ENCODE measurements at places on chromosomes 2 and 18. TPM values are rescaled to one million over a fixed set of nuclear protein-coding genes. Genes with fewer than 3 reads are reported as not detected.

DNA sequence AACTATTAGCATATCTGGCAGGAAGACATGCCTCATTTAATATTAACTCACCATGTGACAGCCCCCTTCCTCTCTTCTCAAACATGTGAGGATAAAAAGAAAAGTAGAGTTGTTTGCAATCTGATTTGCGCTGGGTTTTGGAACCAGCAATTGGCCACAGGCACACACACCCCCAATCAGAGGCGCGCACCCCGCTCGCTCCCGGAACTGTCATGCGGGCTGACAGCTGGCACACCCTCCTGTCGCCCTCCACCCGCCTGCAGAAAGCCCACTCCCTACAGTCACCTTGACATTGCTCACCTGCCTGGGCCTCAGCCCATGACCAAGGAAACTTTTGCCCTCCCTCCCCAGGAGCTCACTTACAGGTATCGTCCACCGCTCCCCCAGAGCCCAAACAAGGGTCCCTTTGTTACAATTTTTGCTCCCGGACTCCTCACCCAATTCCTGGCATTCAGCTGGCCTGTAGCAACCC, 1.1 kb downstream of the COBLL1 start:
- no peaks in the 10 kb centered on the region for H3K36me3 ChIP-seq
- no peaks in the 10 kb centered on the region for H3K27me3 ChIP-seq
- peak overlapping the region; percentile 80 for H3K4me3 ChIP-seq

DNA sequence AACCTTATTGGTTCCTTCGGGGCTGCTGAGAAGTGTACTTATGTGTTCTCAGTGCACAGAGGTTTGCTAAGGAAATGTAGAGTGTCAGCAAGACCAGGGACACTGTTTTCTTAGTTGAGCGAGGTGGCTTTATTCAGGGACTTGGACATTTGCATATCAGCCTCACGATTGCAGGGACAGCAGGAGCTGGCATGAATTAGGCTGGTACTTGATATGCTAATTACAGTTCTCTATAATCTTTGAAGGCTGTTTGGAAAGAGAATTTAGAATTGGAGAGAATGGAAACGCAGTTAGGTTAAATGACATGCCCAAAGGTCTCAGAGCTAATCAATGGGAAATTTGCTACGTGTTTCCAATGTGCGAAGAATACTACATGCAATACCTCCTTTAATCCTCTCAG, 18.7 kb upstream of the MTCL1 start:
- H3K27me3 ChIP-seq = no peaks in the 10 kb centered on the region
- H3K4me3 ChIP-seq = no peak overlapping the region
- no peak for DNase-seq
- no peak overlapping the region for H3K27ac ChIP-seq

GRCh38 chr2:223890721-223891120, 53.3 kb upstream of the AP1S3 start:
- H3K27me3 ChIP-seq = no peaks in the 10 kb centered on the region
- no peaks in the 10 kb centered on the region for H3K36me3 ChIP-seq
- no peak overlapping the region for H3K27ac ChIP-seq
- H3K4me3 ChIP-seq = no peak overlapping the region
- no peak for DNase-seq
- no peaks in the 10 kb centered on the region for H3K4me1 ChIP-seq

DNA sequence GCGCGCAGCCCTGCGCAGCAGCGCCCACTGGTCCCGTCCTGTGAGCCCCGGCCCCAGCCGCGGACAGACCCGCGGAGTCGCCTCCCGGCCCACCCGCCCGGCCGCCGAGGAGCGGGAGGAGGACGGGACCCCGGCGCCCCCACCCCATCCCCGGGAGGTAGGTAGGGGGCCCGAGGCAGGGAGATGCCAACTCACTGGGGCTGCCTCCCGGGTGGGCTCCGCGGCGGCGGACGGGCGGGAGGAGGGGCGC, 160 bp downstream of the SPTBN1 start:
- no peaks in the 10 kb centered on the region for H3K4me1 ChIP-seq
- peak overlapping the region; percentile 84 for H3K4me3 ChIP-seq
- H3K27me3 ChIP-seq = peaks cover 78% of the 10 kb centered on the region
- no peaks in the 10 kb centered on the region for H3K36me3 ChIP-seq
- no peak for DNase-seq
- H3K27ac ChIP-seq = peak overlapping the region; percentile 86

GRCh38 chr2:233389601-233390125, 35.4 kb downstream of the DGKD start:
- no peaks in the 10 kb centered on the region for H3K27me3 ChIP-seq
- DNase-seq = no peak
- no peaks in the 10 kb centered on the region for H3K36me3 ChIP-seq
- no peak overlapping the region for H3K4me3 ChIP-seq
- H3K4me1 ChIP-seq = peaks cover 22% of the 10 kb centered on the region
- H3K27ac ChIP-seq = peak overlapping the region; percentile 81

- H3K4me1 ChIP-seq = no peaks in the 10 kb centered on the region
- no peak overlapping the region for H3K4me3 ChIP-seq
- H3K27me3 ChIP-seq = peaks cover 7% of the 10 kb centered on the region
- no peak overlapping the region for H3K27ac ChIP-seq
- H3K36me3 ChIP-seq = no peaks in the 10 kb centered on the region
- no peak for DNase-seq
These were observed 68.3 kb downstream of the FAM161A start for GRCh38 chr2:61785583-61785982.

DNA sequence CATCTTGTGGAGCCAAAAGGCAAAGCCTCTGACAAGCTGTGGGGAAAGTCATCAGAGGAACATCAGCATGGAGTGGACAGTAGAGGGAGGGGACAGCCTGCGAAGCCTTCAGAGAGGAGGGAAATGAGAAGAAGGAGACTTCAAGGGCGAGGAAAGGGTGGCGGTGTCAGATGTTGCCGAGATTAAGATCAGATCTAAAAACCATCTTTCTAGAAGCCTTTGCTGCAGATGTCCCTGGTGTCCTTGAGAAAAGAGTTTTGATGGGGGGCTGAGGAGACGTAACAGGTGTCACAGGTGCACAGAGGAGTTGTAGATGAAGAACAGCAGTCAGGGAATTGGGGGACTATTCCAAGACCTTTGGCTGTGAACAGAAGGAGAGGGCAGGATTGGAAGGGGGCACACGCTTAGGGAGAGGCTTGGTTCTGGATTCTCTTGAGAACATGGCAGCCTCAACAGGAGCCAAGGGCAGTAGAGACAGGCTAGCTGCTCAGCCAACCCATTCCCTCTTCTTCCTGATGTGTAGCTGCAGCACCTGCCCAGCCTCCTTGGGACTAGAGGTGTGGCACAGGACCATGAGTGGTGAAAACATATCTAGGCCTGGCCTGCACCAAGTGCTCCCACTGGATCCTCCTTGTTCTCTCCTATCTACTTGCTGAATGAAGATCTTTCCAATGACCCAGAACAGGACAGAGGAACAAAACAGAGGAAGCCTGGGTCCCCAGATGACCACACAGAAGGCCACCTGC, 22.7 kb upstream of the NCL start:
- H3K4me3 ChIP-seq = no peak overlapping the region
- H3K36me3 ChIP-seq = no peaks in the 10 kb centered on the region
- H3K27me3 ChIP-seq = no peaks in the 10 kb centered on the region

- H3K36me3 ChIP-seq = no peaks in the 10 kb centered on the region
- H3K4me3 ChIP-seq = no peak overlapping the region
- no peak overlapping the region for H3K27ac ChIP-seq
- H3K4me1 ChIP-seq = no peaks in the 10 kb centered on the region
- DNase-seq = no peak
These were observed 154.4 kb upstream of the COL3A1 start for GRCh38 chr2:188819792-188820191.

DNA sequence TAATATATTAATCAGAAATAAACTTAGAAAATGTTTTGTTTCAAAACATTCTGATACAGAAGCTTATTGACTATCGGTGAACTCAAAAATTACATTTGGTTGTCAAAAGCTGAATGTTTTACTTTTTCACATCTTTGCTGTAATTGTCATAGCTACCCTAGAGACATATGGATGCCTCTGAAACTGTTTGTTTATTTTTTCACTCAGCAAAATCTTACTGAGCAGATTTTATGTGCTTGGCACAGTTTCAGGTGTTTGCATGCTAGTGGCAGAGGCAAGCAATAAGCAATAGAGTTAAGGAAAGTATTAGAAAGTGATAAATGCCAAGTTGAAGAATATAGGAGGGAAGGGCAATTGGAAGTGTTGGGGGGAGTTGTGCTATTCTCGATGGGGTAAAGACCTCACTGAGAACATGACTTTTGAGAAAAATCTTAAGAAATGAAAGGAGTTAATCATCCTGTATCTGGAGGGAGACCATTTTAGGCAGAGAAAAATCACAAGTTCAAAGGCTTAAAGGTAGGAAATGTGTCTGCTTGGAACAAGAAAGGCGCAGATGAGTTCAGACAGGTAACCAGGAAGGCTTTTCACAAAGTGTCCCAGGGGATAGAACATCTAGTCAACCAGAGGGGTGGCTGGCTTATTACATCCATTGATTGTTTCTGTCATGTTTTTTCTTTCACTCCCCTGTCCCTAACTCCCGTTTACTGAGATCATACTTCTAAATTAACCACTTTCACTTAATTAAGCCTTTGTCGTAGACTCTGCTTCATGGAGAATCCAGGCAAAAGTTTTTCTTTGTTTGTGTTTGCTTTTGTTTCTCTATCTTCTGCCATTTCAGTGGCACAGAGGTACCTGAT, 27.2 kb upstream of the COBLL1 start:
- H3K27me3 ChIP-seq = no peaks in the 10 kb centered on the region
- no peak overlapping the region for H3K27ac ChIP-seq
- peaks cover 4% of the 10 kb centered on the region for H3K4me1 ChIP-seq
- no peaks in the 10 kb centered on the region for H3K36me3 ChIP-seq
- H3K4me3 ChIP-seq = no peak overlapping the region

GRCh38 chr18:48841381-48842258, 109.1 kb downstream of the SMAD7 start:
- no peaks in the 10 kb centered on the region for H3K27me3 ChIP-seq
- no peaks in the 10 kb centered on the region for H3K36me3 ChIP-seq
- no peak overlapping the region for H3K4me3 ChIP-seq
- H3K27ac ChIP-seq = peak overlapping the region; percentile 54
- no peak for DNase-seq

- peak; percentile 49 for DNase-seq
- peak overlapping the region; percentile 76 for H3K27ac ChIP-seq
- no peaks in the 10 kb centered on the region for H3K36me3 ChIP-seq
- H3K4me3 ChIP-seq = no peak overlapping the region
- no peaks in the 10 kb centered on the region for H3K27me3 ChIP-seq
- H3K4me1 ChIP-seq = peaks cover 21% of the 10 kb centered on the region
These were observed 37.3 kb upstream of the TANK start for GRCh38 chr2:161122772-161123530.

The KIDINS220 gene
- 80.0 TPM for total RNA-seq

The IL36B gene
- total RNA-seq = not detected

All from transverse colon (tissue), 4 donors.